ENCODE measurements at places on chromosomes 2 and 18.

- no peak for DNase-seq
Observed at GRCh38 chr2:237592425-237592980, 2.0 kb upstream of the RAB17 start.

DNA sequence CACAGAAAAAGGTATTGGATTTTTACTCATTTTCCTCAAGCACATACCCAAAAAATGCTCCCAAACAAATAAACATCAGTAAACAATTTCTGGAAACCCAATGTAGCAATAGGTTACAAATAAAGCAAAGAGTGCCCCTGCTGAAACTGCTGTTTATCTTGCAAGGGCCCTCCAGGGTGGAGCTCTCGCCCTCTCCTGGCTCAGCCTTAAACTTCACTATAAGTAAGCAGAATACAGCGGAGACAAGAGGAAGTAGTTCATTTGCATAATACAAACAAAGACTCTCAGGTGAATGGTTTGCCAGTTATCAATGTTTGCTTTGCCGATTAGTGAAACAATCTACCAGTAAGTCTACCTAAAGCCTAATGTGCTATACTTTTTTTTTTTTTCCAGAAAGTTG lies 437.6 kb downstream of the DLGAP1 start:
- DNase-seq: no peak

DNA sequence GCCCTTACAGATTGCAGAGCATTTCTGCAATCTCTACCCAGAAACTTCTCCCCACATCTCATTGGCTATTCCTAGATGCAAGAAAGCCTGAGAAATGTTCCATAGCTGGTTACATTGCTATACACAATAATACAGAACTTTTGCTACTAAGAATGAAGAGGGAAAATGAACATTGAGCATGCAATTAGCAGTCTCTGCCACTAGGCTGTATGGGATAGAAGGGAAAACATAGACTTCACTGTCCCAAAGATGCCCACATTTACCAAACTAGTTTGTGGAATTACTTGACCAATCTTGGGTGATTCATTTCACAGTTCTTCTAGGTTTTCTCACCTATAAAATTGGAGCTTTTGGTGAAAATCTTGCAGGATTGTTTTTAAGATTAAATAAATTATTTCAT lies 265.7 kb upstream of the NT5C1B start:
- no peak for DNase-seq

DNA sequence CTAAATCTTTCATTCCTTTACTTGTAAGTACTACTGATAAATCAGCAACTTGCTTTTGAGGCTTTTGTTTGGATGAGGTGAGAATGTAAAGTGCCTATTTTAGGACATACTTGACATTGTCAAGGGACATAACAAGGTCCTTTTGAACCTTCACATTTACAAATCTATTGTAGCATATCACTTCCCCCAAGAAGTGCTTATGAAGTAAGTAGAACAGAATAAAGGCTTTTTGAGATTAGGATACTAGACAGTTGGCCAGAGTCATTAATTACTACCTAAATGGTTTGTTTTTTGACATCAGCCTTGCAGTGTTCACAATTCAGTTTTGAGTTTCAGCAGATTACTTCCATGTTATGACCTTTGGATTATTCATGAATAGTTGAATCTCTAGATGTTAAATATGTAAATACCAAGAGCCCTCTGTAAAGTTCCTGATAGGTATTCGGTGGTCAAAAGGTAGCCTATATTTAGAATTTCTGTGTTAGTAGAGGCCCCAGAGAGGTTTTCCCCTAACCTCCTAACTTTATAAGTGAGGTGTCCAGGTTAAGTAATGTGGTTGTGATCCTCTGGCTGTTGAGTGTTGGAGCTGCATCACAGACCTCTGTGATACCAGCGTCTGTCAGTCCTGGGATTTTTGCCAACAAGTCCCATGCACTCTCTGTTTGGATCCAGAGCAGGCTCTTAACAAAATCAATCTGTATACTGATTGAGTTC lies 67.2 kb downstream of the LCLAT1 start:
- no peak for DNase-seq

DNA sequence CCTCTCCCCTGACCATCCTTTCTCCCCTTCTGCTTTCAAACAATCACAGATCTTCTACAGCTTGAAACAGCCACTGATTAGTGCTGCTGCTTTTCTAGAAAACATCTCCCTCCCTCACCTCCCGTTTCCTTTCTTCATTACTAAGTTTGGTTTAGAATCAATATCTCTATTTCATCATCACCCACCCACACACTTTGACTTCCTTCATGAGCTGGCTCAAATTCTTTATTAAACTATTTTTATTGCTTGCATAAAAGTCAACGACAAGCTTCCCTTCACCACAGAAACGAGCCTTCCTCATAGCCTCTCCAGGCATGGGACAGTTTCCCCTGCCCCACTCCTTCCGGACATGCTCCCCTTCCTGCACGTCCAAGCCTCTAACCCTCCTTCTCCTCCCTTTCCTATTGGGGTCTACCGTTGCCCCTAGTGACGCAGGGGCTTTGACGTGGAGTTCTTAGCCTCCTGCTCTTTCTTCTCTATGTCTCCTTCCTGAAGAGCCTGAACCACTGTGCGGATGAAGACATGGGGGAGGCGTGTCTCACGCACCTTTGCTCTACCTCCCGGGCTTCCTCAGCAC lies 172.0 kb downstream of the AFF3 start:
- DNase-seq: no peak

DNA sequence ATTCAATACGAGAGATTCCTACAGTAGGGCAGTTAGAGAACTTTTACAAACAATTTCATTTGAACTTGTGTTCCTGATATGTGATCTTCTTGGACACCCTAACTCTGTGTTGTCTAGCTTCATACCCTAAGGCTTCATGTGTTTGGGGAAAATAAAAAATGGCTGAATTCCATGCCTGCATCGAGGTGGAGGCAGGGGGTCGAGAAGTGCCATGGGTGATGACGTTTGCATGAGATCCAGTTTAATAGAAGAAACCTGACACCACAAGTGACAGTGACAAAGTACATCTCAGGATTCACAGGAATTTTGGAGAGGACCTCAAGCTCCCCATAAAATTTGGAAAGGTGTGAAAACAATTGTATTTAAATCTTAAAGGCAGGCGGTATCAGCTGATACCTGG lies 169.2 kb upstream of the NABP1 start:
- DNase-seq: no peak

DNA sequence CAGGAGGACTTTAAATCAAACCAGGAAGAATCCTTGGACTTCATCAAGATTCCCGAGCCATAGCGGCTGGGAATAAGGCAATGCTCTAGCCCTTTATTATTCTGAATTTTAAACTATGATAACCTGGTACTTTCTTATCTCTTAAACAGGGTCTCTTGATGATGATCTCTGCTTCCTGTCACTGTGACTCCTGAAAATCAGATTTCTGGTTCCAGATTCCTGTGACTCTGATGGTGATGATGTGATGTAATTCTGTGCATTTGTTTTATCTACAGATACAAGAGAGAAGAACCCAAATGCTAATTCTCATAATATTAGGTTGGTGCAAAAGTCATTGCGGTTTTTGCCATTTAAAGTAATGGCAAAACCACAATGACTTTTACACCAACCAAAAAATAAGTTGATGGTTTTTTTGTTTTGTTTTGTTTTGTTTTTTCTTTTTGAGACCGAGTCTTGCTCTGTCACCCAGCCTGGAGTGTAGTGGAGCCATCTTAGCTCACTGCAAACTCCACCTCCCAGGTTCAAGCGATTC lies 116.3 kb upstream of the CREB1 start:
- DNase-seq: no peak

GRCh38 chr18:58135701-58136331 lies 91.8 kb downstream of the NEDD4L start:
- peak; percentile 19 for DNase-seq

DNA sequence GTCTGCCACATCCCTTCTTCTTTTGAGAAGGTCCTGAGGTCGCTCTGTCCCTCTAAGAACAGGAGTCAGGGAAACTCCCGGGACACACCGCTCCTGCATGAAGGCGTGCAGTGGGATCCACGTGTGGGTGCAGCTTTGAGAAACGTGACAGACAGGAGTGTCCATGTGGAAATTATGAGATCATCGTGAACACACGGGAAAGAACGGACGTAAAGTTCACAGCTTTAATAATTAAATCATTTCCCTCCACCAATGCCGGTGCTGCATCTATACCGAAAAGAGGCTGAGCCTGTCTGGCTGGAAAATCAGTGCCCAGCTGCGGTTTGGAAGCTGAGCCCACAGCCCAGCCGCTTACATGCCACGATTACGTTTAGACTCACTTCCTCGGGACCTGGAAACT lies 372.4 kb upstream of the SALL3 start:
- no peak for DNase-seq

DNA sequence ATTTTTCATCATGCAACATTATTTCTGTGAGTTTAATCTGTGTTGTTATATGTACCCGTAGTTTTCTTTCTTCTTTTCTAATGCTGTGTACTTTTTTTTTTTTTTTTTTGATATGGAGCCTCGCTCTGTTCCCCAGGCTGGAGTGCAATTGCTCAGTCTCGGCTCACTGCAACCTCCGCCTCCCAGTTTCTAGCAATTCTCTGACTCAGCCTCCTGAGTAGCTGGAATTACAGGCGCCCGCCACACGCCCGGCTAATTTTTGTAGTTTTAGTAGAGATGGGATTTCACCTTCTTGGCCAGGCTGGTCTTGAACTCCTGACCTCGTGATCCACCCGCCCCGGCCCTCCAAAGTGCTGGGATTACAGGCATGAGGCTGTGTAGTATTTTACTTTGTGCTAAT lies 155.4 kb downstream of the GALR1 start:
- DNase-seq: no peak

- no peak for DNase-seq
Observed at GRCh38 chr2:74725287-74725686, 71.2 kb downstream of the SEMA4F start.

- no peak for DNase-seq
Observed at GRCh38 chr2:10531874-10532637, 83.9 kb upstream of the ODC1 start.

GRCh38 chr2:236888794-236889780 lies 196.6 kb upstream of the COPS8 start:
- DNase-seq: no peak

GRCh38 chr18:22191923-22192322 lies 22.5 kb downstream of the GATA6 start:
- no peak for DNase-seq

DNA sequence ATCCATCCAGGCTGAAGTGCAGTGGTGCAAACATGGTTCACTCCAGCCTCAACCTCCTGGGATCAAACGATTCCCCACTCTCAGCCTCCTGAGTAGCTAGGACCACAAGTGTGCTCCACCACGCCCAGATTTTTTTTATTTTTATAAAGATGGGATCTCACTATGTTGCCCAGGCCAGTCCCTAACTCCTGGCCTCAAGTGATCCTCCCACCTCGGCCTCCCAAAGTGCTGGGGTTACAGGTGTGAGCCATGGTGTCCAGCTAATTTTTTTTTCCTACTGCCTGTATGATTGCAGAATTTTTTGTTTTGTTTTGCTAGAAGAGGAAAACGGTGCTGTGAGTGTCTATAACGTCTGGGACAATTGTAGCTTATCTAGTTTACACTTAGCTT lies 38.3 kb downstream of the ADI1 start:
- no peak for DNase-seq

- DNase-seq: no peak
Observed at GRCh38 chr18:23353459-23353858, 99.6 kb upstream of the RIOK3 start.

GRCh38 chr2:58032764-58033080 lies 13.9 kb upstream of the VRK2 start:
- DNase-seq: no peak

GRCh38 chr2:104787298-104788065 lies 66.4 kb upstream of the POU3F3 start:
- no peak for DNase-seq

DNA sequence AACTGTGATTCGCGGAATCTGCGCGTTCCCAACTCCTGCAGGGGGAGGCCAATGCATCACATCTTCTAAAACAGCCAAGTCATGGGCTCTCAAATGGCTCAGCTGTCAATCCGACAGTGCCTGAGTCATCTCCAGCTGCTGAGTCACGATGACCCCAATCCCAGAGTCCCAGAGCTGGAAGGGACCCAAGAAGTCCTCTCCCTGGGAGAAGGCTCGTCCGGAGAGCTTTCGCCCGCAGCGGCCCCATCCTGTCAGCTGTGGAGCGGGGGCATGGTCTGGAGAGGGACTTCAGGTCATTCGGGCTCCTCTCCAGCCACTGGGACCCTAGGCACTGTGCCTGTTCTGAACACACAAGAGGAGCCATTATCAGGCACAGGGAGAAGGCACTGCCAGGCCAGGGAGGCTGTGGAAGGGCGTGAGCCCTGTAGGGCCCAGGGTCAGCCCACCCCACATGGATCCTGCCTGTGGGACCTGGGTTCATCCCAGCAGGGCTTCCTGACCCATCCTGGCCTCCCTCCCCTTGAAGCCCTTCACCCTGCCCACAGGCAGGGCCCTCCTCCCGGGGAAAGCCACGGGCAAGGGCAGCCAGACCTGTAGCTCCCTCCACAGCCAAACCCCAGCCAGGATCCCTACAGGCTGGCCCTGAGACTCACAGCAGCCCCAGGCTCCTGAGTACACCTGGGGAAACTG lies 47.6 kb upstream of the GPC1 start:
- no peak for DNase-seq

DNA sequence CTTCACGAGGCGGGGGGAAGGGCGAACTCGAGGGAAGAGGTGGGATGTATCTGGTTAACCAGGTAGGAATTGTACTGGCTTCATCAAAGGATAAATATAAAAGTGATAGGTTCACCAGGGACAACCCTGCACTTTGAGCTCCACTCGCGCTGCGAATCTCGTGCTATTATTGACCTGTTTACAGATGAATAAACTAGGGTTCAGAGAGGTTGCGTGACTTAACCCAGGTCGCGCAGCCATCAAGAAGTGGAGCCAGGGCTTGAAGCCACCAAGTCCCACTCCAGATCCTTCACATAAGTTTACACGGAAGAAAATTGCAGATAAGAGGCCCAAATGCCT lies 1.4 kb upstream of the CYP1B1 start:
- DNase-seq: no peak

- DNase-seq: no peak
Observed at GRCh38 chr18:56019908-56020307, 431.9 kb upstream of the TCF4 start.

- peak; percentile 38 for DNase-seq
Observed at GRCh38 chr18:49751427-49752094, 61.8 kb downstream of the ACAA2 start.

DNA sequence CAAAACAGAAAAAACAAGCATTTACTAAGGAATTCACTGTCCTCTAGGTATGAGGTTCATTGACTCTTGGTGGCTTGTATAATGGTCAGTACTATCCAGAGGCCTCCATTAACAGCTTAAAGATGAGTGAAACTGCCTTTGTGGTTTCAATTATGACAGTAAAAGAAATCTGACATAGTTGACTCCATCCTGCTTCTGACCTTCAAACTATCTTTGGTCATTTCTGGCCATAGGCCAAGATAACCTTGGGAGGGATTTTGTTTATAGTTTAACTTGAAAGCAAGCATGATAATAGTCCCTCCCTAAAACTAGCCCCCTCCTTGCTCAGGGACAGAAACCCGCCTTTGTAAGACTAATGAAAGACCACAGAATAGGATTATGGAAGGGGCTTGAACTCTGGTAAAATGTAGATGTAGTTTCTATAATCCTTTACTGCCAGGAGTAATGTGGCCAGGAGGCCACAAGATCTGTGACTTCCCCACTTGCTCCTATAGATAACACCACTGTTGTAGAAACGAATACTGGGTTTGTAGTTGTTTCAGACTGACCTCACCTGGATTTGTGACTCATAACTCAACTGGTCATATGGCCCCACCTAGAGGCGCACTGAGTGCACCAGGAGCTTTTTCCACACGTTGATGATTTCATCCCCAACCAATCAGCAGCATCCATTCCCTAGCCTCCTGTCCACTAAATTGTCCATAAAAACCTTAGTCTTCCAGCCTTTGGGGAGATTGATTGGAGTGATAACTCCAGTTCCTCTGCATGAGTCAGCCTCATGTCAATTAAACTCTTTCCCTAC lies 8.6 kb upstream of the PLEKHM3 start:
- no peak for DNase-seq

All from effector memory CD8-positive, alpha-beta T cell (primary cell).